ENCODE measurements at places on chromosomes 1 and 21.

- no peak for DNase-seq
Observed at GRCh38 chr1:229300099-229300757, 29.3 kb downstream of the RAB4A start.

- no peak for DNase-seq
Observed at GRCh38 chr1:52332411-52332810, 33.6 kb downstream of the CC2D1B start.

GRCh38 chr1:94061513-94062443 is 59.2 kb downstream of the ABCA4 start:
- DNase-seq, result no peak

GRCh38 chr1:101295209-101295608 is 58.4 kb downstream of the S1PR1 start:
- no peak for DNase-seq

DNA sequence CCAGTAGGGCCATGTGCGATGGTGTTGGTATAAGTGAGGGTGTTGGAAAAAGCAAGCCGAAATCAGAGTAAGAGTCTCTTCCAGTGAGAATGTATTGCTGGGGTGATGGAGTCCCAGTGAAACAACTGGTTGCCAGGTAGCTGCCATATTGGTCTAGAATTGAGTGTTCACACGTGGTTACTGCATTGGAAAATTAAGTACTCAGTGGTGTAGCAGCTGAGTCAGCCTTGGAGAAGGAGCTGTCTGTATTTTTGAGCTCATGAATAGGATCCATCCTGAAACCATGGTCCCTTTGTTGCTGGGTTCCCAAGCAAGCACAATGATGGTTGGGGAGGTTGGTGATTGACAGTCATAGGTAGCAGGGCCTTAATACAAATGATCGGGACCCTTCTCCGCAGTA is 235.3 kb downstream of the DYRK1A start:
- no peak for DNase-seq

- no peak for DNase-seq
Observed at GRCh38 chr1:1420654-1421141, 378 bp downstream of the ANKRD65 start.

GRCh38 chr1:41977326-41977725 is 58.6 kb upstream of the HIVEP3 start:
- no peak for DNase-seq

GRCh38 chr1:171403393-171403792 is 81.9 kb upstream of the PRRC2C start:
- DNase-seq, result no peak

GRCh38 chr1:178034676-178035075 is 59.2 kb upstream of the RASAL2 start:
- DNase-seq, result no peak

DNA sequence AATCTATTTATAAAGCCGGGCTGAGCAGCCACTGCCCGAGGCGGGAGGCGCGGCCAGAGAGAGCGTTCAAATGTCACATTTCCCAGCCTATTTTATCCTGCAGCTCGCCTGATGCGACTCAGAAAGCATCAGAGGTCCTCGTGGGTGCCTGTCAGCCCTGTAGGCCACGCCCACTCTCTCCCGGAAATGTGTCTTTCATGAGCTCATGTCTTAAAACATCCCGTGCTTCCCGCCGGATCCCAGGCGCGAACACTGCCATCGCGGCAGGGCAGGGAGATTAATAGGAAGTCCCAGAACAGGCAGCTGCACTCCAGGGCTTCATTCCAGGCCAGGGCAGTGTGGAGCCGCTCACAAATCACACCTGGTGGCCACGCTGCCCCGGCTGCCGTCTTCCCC is 117.5 kb downstream of the PRDM16 start:
- DNase-seq, result no peak

DNA sequence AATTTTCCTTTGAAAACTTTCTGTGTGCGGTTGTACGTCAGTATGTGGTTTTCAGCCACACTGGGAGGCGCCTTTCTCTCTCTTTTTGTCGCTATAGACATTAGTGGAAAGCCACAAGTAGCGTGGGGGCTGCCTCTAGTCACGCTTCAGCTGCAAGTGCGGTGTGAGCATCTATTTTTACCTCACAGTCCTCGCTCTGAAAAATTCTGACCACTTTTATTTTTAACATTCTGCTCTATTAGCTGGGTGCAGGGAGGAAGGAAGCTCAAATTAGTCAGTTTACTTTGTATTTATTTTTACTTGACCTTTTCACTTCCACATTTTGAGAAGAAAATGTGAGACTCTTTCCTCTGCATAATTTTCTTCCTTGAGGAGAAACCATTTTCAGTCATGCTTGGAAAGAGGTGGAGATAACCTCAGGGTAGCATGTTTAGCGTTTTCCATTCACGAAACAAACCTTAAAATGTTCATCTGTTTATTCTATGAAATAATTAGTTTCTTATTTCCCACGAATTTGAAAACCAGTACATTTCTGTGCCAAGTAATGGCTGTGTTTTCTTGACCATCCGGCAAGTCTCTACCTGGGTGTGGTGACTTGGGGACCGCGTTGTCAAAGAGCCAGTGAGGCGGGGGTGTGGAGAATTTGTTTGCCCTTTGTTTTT is 35.6 kb downstream of the ADARB1 start:
- DNase-seq, result no peak

GRCh38 chr1:41976671-41977070 is 57.9 kb upstream of the HIVEP3 start:
- no peak for DNase-seq

- no peak for DNase-seq
Observed at GRCh38 chr1:60273185-60273584, 199.6 kb upstream of the C1orf87 start.

GRCh38 chr21:45401054-45401518 is 3.9 kb upstream of the COL18A1 start:
- no peak for DNase-seq

- DNase-seq, result no peak
Observed at GRCh38 chr1:172885411-172885810, 165.3 kb downstream of the TNFSF18 start.

- no peak for DNase-seq
Observed at GRCh38 chr1:7292714-7293419, 478.2 kb upstream of the VAMP3 start.

DNA sequence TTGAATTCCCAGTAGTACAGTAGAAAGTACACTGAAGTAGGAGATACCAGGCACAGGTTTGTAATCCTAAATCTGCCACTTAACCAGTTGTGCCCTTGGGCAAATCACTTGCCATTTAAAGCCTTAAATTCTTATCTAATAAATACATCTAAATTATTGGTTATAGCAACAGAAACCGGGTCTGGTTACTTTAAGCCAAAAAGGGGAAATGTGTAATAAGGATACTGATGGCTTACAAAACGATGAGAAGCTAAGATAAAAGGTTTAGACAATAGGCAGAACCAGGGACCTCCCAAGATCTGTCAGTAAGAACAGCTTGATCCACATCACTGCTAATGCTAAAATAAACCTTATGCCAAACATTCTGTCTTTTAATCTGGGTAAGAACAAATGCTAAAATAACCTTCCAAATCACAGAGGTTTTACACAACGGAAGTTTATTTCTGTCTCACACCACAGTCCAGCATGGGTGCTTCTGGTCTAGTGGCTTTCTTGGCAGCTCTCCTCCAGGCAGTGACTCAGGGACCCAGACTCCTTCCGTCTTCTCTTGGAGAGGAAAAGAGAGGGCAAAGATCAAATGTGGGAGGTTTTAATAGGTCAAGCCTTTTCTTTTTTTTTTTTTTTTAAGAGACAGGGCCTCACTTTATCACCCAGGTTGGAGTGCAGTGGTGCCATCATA is 16.5 kb upstream of the ZMYM1 start:
- DNase-seq, result no peak

- DNase-seq, result no peak
Observed at GRCh38 chr1:4003846-4004505, 103.9 kb upstream of the C1orf174 start.

- no peak for DNase-seq
Observed at GRCh38 chr1:41360074-41360785, 1.0 kb upstream of the FOXO6 start.

GRCh38 chr1:15932612-15933011 is 43.3 kb downstream of the ZBTB17 start:
- no peak for DNase-seq

GRCh38 chr1:235864931-235865525 is 1.7 kb downstream of the LYST start:
- DNase-seq, result no peak

- no peak for DNase-seq
Observed at GRCh38 chr1:21468599-21468998, 28.7 kb downstream of the NBPF3 start.

All from SW 1271 (cell line).